ENCODE measurements at places on chromosomes 5 and 9. TPM values are rescaled to one million over a fixed set of nuclear protein-coding genes. Genes with fewer than 3 reads are reported as not detected.

LCN9 gene
- total RNA-seq: not detected

DNA sequence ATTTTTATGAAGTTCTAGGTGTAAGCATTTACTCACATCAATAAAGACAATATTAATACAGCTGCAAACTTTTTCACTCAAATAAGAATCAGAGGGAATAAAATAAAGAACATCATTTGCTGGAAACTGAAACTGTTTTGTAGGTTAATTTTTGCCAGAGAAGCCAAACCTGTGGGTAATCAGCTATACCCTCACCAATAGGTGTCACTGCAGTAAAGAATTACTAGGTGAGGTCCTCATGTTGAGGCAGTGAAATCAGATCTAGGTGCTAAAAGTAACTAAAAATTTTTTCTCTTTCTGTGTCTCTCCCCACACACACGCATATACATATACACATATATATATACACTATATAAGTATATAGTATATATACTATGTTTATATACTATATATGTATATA, 1016.3 kb upstream of the SEMA6A start:
- DNase-seq: no peak
- no peaks in the 10 kb centered on the region for H3K4me1 ChIP-seq
- H3K4me3 ChIP-seq: no peak overlapping the region

GRCh38 chr5:102622262-102622661, 123.5 kb upstream of the SLCO6A1 start:
- no peaks in the 10 kb centered on the region for H3K4me1 ChIP-seq
- no peaks in the 10 kb centered on the region for H3K36me3 ChIP-seq
- no peak overlapping the region for H3K27ac ChIP-seq
- no peaks in the 10 kb centered on the region for H3K27me3 ChIP-seq
- no peak for DNase-seq

DOCK8 gene
- total RNA-seq: 141 TPM

- no peak overlapping the region for H3K4me3 ChIP-seq
- H3K36me3 ChIP-seq: no peaks in the 10 kb centered on the region
- no peaks in the 10 kb centered on the region for H3K27me3 ChIP-seq
- no peak for DNase-seq
- no peaks in the 10 kb centered on the region for H3K4me1 ChIP-seq
- H3K27ac ChIP-seq: no peak overlapping the region
Measured at GRCh38 chr5:150548123-150548522, 40.2 kb downstream of the NDST1 start.

All from CD8-positive, alpha-beta memory T cell (primary cell).